Thoracic aorta (tissue), 2 donors: ENCODE measurements at places on chromosomes 4 and X.

DNA sequence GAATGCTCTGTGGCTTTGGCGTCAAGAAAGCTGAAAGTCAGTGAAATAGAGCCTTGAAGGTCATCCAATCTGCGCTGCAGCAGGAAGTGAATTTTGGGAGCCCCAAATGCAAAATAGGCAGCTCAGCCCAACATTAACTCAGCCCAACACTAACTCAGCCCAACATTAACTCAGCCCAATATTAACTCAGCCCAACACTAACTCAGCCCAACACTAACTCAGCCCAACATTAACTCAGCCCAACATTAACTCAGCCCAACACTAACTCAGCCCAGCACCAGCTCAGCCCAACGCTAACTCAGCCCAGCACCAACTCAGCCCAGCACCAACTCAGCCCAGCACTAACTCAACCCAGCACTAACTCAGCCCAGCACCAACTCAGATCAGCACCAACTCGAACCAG lies 71.5 kb downstream of the SORBS2 start:
- DNase-seq, result no peak

GRCh38 chr4:25345744-25346143 lies 31.3 kb upstream of the ANAPC4 start:
- no peak for DNase-seq

- no peak for DNase-seq
Observed at GRCh38 chr4:956531-957230, 16.7 kb downstream of the DGKQ start.

GRCh38 chrX:119917877-119918276 lies 22.2 kb downstream of the AKAP14 start:
- no peak for DNase-seq

- DNase-seq, result no peak
Observed at GRCh38 chr4:102580463-102580842, 79.3 kb downstream of the NFKB1 start.
